ENCODE measurements at places on chromosomes 16 and 17. TPM values are rescaled to one million over a fixed set of nuclear protein-coding genes. Genes with fewer than 3 reads are reported as not detected.
A peak's percentile ranks its signal among the peaks of the same experiment; 100 is the strongest.

NT5M gene
- total RNA-seq: 11.5 TPM

HOXB8 gene
- not detected for total RNA-seq

LRRC37A gene
- 1.2 TPM for total RNA-seq

PABPN1L gene
- total RNA-seq: not detected

C17orf50 gene
- not detected for total RNA-seq

CMTM1 gene
- 2.0 TPM for total RNA-seq

MYO15A gene
- total RNA-seq: 0.39 TPM

CORO1A gene
- 33.5 TPM for total RNA-seq

SLC9A5 gene
- 0.69 TPM for total RNA-seq

PHOSPHO1 gene
- total RNA-seq: 1.4 TPM

RPL38 gene
- total RNA-seq: 725 TPM

- no peak for DNase-seq
Measured at GRCh38 chr17:46854515-46854914, 3.1 kb downstream of the WNT9B start.

DNA sequence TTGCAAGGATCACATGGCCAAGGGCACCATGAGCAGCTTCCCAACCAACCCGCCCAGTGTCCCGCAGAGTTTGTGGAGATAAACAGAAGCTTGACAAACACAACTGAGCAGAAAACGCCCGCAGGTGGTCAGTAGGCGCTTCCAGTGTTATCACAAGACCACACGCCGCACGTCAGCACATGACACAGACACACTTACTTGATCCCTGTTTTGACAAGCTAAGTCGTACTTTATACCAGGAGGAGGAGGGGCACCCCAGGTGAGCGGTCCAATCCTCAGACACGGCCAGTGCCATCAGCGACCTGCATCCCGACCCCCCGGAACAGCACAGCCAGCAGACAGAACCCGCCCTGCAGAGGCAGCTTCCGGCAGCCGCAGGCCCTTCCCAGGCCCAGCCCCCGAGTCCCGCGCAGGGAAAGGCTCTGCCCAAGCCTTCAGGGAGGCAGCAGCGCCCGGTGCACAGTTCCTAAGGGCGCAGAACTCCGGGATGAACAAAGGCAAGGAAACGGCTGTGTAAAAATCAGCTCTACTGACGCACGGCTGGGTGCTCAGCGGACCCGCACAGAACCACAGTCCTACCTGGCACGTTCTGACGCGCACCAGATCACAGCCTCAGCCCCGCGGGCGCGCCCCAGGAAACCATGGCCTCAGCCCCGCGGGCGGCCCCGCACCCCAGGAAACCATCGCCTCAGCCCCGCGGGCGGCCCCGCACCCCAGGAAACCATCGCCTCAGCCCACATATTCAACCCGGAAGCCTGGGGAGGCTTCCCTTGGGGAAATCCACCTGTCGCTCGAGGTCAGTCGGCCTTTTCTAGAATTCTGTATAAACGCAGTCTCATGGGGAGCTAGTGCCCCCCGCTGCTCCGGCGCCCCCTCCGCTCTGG lies 27.8 kb downstream of the AXIN1 start:
- no peak for DNase-seq

GRCh38 chr17:13429201-13429600 lies 172.5 kb downstream of the HS3ST3A1 start:
- peak; percentile 39 for DNase-seq

- DNase-seq: no peak
Measured at GRCh38 chr16:81522108-81522701, 77.6 kb downstream of the CMIP start.

GRCh38 chr17:8223356-8224126 lies 13.2 kb upstream of the AURKB start:
- no peak for DNase-seq

GRCh38 chr17:82463925-82464566 lies 5.5 kb downstream of the NARF start:
- DNase-seq: no peak

GRCh38 chr16:3457434-3458252 lies 14.2 kb downstream of the NAA60 start:
- DNase-seq: peak; percentile 94

- DNase-seq: no peak
Measured at GRCh38 chr17:72444517-72445054, 323.8 kb downstream of the SOX9 start.

DNA sequence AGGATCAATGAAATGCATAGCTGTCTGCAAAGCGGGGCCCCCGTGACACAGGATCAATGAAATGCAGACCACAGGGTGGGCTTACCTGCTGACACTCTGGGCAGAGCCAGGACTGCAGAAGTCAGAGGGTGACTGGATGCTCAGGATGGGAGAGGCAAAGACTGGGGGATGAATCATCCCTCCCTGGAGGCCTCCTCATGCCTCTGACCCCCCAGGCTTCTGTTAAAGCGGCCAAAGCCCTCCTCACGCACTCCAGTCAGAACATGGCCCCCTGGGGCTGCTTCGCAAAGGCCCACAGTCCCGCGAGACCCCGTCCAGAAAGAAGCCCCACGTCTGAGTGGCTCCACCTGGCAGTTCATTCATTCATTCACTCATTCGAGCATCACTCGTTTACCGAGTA lies 38.4 kb upstream of the FOXF1 start:
- DNase-seq: no peak

GRCh38 chr16:88678224-88678979 lies 7.9 kb downstream of the SNAI3 start:
- no peak for DNase-seq

GRCh38 chr17:44220213-44221083 lies 973 bp upstream of the UBTF start:
- DNase-seq: no peak

DNA sequence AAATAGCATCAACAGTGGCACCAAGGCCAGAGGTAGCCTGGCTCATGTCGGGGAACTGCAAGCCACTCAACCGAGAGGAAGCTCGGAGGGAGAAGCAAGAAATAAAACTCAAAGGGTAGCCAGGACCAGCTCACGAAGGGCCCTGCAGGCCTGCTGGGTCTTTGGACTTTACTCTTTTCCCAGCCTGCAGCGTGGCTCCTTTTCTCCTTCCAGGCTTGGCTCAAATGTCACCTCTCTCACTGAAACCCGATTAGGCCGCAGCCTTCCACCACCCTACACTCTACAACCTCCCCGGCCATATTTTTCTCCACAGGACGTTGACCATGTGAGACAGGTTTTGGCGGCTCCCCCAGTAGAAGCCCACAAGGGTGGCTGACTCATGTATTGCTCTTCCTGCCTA lies 38.1 kb downstream of the CALB2 start:
- DNase-seq: no peak

DNA sequence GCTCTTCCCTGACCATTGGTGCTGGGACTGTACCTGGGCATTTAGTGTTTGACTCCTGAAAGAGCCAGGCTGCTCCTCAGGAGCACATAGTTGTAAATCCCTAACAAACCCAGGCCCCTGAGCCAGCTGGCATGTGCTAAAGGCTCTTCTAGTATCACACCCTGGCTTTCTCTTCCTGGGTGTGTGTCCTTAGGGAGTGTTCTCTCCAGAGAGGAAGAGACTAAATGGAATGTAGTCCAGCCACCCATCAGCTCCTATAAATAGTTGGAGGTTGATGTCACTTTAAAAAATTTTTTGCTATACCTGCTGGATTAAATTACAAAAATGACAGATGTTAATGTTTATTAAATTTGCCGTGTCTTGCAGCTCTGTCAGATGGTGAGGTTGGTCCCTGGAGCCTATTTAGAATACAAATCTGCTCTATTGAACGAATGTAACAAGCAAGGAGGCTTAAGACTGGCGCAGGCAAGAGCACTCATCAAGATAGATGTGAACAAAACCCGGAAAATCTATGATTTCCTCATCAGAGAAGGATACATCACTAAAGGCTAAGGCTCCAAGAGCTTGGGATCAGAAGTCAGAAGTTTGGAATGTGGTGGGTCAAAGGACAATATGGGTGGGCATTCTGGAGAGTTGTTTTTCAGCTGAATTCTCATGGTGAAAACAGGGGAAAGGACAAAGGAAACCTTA lies 13.1 kb upstream of the DUSP14 start:
- DNase-seq: no peak

DNA sequence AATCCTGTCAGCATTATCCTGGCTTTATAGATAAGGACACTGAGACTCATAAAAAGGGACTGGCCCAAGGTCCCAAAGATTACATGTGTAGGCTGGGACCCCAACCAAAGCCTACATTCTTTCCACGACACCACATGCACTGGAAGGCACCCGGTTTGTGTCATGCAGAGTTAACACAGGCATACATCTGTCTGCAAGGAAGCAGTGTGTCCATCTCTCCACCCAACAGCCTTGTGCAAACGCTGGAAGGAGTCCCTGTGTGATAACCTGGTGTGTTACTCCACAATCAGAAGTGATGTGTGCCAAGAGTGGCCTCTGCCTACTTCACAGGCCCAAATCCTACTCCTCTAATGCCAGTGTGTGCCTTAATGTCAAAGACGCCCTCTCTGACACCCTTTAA lies 139.8 kb downstream of the PARN start:
- peak; percentile 70 for DNase-seq

GRCh38 chr17:79019632-79020584 lies 4.1 kb upstream of the C1QTNF1 start:
- no peak for DNase-seq

DNA sequence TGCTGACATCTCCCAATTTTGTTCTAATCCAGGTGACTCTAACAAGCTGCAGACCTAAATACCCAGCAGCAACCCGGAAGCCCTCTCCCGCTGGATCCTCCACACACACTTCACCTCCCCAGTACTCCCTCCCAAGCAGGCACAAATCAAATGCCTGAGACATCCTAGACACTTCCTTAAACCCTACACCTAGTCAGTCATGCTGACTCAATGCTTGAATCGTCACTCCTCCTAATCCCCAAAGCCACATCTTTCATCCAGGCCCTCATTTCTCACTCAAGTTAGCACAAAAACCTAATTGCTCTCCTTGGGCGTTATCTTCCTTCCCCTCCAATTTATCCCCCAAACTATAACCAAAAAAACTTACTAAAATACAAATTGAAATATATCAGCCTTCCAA lies 32.7 kb downstream of the CMC2 start:
- DNase-seq: no peak
